ENCODE measurements at places on chromosomes 7 and 10.
A peak's percentile ranks its signal among the peaks of the same experiment; 100 is the strongest.

DNA sequence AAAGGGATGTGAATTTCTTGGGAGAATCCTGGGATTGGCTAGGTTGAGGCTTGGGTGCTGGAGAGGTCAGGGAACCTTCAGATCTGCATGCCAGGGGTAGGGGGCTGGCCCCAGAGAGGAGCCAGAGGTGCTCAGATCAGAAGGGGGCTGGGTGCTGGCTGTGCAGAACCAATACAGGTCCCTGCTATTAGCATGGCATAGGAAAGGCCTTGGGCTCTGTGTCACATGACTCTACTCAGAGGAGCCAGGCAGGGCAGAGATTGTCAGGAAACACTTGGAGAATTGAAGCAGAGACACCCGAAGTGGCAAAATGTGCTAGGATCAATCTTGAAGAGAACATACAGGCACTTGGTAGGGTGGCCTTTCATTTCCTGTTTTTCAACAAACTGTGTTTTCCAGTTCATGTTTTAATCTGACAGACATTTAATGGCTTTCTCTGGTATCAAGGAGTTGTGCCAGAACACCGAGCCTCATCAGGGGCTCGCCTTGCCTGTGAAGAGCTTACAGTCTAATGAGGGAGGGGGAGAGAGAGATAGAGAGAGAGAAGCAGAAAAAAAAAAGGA lies 498.9 kb downstream of the RPS24 start:
- DNase-seq = no peak

- DNase-seq = no peak
Measured at GRCh38 chr7:24779283-24779655, 22.0 kb upstream of the GSDME start.

DNA sequence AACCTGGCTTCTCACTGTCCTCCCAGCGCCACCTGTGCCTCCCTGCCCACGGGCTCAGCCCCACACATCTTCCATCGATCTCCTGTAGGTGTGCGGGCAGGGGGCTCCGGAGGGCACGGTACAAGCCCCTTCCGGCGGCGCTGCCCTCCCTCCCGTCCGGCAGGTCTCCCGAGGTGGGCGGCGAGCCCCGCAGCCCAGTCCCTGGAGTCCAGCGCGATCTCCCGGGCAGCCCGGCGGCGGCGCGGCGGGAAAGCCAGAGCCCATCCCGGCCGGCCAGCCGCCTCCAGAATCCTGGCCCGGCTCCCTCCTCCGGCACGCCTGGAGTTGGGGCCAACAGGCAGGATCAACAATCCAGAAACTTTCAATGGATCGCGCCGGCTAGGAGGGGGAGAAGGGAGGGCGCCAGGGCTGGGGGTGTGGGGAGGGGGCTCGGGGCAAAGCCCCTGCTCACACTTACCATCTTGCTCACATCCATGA lies 100.1 kb downstream of the HIP1 start:
- DNase-seq = peak; percentile 50

- DNase-seq = peak; percentile 53
Measured at GRCh38 chr7:98133181-98133580, 26.5 kb downstream of the LMTK2 start.

- no peak for DNase-seq
Measured at GRCh38 chr7:148735967-148736366, 37.3 kb downstream of the CUL1 start.

DNA sequence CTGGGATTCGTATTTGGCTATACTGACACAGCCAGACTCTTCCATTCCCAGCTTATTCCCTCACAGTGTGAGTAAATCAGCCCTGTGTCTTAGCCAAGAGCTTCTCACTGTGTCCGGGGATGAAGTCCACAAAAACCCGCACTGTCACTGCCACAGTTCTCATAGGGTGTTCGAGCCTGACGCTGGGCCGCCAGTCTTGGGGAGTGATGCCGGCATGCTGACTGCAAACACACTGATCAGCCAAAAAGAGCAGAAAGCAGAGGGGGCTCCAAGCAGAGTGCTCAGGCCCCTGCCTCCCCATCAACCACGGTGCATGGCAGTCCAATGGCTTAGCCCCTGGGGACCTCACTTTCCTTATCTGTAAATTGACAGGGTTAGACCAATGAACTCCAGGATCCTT lies 36.7 kb downstream of the C10orf143 start:
- DNase-seq = no peak

GRCh38 chr7:116601426-116601825 lies 70.6 kb upstream of the MET start:
- DNase-seq = peak; percentile 37

GRCh38 chr7:49624611-49625010 lies 148.8 kb upstream of the VWC2 start:
- DNase-seq = no peak

DNA sequence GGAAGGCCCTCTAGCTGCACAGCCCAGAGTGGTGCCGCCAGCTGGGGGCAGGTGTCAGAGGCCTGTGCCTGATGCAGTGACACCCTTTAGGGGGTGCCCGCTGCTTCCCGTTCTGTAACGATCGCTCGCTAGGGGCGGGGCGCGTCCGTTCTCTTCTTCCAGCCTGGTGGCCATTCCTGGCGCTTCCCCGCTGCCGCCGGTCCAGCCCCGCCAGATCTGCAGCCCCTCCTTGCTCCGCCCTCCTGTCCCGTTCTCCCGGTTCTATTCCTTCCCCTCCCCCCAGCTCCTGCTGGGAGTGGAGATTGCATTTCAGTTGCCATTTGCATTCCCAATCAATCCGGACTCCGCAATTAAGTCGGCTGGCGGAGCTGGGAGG lies 39.2 kb downstream of the AGAP3 start:
- DNase-seq = no peak

DNA sequence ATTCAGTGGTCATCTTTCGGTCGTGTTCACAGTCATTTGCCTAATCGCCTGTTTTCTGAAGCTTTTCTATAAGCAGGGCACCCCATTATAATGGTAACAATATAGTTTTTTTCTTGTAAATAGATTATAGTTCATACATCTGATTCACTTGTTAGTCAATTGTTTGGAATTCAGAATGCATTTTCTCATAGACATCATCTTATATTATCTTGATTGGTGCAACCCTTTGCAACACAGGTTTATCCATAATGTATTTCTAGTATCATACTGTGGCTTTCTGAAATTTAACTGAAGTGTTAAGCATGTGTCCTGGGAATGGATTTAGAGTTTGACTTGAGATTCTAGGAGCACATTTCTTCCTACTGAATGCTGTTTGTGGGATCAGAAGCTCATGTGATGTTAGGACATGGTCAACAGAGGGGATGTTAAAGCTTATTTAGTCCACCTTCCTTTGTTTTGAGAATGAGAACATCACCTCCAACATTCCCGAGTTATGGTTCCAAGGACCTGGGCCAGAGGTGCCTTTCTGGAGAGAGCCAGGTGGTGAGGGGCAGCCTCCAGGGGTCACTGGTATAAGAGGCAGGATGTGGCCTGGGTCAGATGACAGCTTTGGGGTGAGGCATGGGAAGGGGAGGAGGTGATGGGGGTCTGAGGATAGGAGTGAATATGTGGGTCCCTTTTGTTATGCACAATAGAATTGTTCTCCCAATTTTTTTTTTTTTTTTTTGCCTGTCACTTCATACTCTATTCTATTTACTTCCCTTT lies 415.6 kb downstream of the EXOC4 start:
- DNase-seq = no peak

GRCh38 chr7:66150471-66150870 lies 35.8 kb downstream of the CRCP start:
- DNase-seq = no peak

DNA sequence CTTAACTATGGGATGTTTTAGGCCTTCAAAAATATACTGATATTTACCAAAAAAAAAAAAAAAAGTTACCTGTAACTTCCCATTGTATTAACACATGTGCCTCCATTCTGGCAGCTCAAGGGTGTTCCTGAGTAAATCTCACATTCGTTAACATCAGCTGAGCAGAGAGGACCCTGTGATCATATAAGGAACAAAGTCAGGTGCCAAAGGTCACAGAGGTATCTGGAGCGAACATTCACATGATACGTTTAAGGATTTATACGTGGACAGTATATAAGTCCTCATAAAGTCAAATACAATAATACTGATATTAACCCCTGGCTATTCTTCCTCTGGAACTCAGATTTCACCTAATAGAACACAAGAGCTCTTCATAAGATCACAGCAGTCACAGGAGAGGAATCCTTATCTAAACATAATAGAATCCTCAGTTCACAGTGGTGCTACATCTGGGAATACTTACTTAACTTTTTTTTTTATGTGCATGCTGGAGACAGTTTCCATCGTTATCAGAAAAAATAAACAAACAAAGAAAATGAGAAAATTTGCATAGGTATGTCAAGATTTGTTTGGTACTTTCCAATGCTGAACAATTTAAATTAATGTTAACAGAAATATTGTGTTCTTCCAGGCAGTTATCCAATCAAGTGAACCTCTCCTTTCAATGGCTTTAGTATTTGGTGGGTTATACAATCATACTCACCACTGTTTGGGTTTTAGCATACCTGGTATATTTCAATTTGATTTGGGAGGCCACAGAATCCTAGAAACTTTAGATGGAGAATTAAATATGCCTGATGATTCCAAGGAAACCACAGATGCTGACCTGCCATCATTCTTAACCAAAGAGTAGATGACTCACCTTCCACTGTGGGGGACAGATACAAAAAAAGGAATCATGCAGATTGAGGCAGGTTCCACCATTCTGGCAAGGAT lies 6.6 kb downstream of the CUBN start:
- DNase-seq = no peak

DNA sequence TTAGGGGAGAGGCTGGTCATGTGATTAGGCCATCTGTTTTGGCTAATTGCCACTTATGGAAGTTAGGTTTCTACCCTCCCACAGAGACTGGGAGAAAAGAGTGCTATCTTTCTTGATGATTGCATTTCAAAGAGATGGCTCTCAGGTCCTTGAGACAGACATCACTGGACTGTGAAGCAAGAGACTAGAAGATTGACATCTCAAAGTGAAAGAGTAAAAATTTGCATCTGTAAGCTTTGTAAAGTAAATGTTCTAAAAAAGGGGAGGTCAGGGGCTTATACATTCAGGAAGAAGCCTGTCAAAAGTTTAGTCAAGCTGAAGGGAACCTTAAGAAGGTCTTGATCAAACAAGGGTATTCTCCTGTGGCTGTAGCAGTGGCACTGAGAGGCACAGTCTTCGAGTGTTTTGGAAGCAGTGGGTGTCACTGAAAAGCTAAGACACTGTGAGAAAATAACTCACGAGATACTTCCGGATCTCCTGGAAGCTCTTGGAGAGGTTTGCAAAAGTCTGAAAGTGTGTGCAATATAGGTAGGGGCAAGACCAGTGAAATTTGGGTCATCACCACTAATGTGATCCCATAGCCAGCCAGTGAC lies 342.1 kb downstream of the PHF14 start:
- DNase-seq = no peak

DNA sequence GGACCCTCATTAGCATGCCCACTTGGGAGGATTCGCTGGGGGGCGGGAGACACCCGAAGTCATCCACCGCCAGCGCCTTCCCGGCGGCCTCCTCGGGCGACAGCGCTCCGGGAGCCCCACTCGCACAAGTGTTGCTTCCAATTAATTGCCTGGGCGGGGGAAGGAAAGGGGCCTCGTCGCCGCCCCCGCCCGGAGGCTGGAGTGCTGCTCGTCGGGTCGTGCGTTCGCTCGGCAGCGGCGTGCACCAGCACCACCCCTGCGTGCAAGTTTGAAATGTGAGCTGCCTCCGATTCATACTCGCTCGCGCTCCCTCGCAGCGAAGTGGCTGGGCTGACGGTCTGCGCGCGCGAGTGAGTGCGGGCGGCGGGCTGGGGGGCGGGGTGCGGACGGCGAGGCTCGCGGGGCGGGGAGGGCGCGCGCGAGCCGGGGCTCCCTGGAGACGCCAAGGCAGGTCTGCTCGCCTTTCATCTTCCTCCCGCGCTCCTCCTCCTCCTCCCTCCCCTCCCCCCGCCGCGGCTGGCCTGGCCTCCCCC lies 104.6 kb upstream of the PPIF start:
- no peak for DNase-seq

GRCh38 chr10:5283305-5284158 lies 81.2 kb upstream of the UCN3 start:
- DNase-seq = peak; percentile 70

- no peak for DNase-seq
Measured at GRCh38 chr7:121102619-121103018, 114.1 kb downstream of the CPED1 start.

GRCh38 chr7:108129018-108129965 lies 869 bp downstream of the LAMB4 start:
- no peak for DNase-seq

DNA sequence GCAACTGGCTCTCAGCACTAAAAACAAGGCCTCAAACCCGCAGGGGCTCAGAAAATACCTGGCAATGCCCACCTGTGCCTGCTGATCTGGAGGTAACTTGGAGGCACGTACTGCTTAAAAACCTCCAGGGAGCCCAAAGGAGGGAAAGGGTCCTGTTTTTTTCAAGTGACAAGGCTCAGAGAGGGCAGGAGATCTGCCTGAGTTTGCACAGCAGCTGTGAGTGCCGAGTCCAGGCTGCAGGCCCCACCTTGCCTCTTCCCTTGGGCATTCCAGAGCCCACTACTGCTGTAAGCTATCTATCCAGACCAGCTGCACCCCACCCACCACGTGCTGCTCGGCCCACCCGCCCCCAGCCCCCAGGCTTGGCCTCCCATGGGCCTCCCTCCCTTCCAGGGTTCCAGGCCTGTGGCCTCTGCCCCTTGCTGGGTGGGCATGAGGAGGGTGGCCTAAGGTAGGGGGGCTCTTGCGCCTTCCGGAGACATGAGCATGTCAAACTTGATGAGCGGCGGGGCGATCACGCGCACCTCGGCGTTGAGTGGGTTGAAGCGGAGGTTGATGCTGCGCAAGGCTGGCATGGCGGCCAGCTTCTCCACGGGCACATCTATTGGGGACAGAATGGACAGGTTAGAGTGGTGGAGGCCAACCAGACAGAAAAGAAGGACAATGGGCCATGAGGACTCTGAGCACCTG lies 17.2 kb upstream of the NPFFR1 start:
- no peak for DNase-seq

DNA sequence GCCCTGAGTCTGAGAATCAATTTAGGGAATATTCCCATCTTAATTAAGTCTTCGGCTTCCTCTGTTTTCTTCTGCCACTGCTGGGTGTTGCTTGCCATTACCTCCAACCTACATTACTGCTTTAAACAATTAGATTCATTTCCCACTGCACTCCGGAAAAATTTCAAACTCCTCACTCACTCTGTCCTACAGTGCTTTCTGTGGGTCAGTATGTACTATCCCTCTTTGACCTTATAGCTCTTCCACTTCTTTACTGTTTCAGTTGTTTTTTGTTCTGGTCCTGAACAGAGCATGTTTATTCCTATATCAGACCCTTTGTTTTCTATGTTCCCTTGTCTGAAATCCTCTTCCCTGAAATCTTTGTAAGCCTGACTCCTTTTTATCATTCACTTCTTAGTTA lies 160.6 kb downstream of the MAGI2 start:
- no peak for DNase-seq

DNA sequence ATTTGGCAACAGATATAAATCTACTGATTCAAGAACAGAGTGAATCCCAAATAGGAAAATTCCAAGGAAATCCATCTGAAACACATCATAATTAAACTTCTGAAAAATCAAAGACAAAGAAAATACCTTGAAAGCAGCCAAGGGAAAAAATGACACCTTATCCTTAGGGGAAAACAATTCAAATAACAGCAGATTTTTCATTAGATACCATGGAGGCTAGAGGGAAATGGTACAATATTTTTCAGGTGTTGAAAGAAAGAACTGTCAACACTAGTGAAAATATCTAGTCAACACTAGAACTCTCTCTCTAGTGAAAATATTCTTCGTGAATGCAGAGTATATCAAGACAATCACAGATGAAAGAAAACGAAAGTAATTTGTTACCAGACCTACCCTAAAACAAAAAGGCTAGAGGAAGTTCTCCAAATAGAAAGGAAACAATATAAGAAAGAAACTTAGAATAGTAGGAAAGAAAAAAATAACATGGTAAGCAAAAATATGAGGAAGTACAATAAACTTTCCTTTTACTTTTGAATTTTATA lies 5.7 kb upstream of the FAM241B start:
- DNase-seq = no peak

Data from LoVo (cell line).